A549 treated with DMSO at 1 μM for 4 hours (cell line): ENCODE measurements at places on chromosomes 1 and 21. TPM values are rescaled to one million over a fixed set of nuclear protein-coding genes. Genes with fewer than 3 reads are reported as not detected.

The SPRR4 gene
- total RNA-seq: not detected in 5 replicates

The MTARC1 gene
- total RNA-seq: 8.3 to 12.0 TPM (median 9.9 TPM) in 5 replicates

The CAMK2N1 gene
- 33.9 to 47.9 TPM (median 40.8 TPM) in 5 replicates for total RNA-seq

The SH2D5 gene
- total RNA-seq: 13.7 to 19.2 TPM (median 16.5 TPM) in 5 replicates

The RBP7 gene
- 4.9 to 6.4 TPM (median 5.6 TPM) in 5 replicates for total RNA-seq

The SPATA1 gene
- 0.39 to 1.00 TPM (median 0.67 TPM) in 4 of 5 replicates, not detected in the other for total RNA-seq

The TMEM240 gene
- total RNA-seq: 0.44 to 0.77 TPM (median 0.56 TPM) in 5 replicates
